ENCODE measurements at places on chromosomes 13 and 19.

DNA sequence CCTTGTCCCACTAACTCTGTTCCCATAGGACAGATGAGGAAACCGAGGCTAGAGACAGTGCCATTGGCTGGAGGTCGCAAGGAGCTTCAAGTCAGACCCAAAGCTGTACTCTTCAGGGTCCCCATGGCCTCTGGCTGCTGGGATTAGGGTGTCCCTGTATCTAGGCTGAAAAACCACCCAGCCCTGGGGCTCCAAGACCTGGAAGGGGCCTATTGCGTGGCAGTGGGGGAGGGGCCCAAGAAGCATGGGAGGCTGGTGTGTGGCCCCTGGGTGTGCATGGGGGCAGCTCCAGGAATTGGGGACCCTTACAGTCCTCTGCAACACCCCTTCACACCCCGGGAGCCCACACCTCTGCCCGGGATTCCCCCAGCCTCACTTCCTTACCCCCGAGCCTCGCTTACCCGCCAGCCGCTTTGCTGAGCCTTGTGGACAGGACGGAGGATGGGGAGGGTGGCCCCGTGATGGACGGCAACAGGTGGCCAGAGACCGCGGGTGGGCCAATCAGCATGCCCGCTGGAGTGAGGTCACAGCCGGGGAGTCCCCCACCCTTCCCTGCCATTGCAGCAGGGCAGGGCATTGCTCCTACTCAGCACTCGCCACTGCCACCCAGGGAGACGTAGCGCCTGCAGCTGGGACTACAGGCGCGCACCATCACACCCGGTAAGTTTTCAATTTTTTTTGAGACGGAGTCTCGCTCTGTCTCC is at the start of gene JSRP1:
TSS of gene JSRP1 (minus strand) at position 436 of the 704 bp plus-strand sequence. CDS start 1,103 bp downstream, outside the sequence.
- DNase-seq, result no peak

DNA sequence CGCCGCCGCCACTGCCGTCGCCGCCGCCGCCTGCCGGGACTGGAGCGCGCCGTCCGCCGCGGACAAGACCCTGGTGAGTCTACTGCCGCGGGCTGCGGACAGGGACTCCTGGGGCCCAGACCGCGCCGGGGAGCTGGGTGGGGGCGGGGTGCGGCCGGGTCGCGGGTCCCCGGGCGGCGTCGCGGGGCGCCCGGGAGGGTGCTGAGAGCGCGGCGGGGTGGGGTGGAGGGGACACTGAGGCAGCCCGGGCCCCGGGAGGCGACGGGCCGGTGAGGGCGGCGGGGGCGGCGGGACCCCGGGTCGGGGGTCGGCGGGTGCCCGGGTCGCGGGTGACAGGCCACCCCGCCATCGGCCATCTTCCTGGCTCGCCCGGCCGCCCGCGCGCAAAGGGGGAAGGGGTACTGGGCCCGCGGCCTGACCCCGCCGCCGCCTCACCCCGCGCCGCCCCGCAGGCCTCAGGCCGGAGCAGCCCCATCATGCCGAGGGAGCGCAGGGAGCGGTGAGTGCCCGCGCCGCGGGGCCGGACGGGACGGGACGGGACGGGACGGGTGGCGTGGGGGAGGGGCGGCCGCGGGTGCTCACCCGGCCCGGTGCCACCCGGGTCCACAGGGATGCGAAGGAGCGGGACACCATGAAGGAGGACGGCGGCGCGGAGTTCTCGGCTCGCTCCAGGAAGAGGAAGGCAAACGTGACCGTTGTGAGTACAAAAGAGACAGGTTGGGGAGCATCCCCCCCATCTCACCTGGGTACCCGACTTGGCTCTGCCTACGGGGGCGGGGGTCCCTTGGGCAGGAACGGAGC is 489 bp downstream of the CCNE1 start:
- DNase-seq, result no peak

- DNase-seq, result peak; percentile 60
These were observed 229.7 kb downstream of the KCNRG start for GRCh38 chr13:50244713-50245574.

DNA sequence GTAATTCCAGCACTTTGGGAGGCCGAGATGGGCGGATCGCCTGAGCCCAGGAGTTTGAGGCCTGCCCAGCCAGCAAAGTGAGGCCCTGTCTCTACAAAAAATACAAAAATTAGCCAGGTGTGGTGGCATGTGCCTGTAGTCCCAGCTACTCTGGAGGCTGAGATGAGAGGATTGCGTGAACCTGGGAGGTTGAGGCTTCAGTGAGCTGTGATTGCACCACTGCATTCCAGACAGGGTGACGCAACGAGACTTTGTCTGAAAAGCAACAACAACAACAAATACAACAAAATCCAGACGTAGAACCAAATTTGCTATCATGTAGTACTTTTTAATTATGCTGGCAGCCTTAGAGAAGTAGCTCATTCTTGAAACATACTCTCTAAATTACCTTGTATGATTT is 277.1 kb downstream of the KLF5 start:
- peak; percentile 12 for DNase-seq

DNA sequence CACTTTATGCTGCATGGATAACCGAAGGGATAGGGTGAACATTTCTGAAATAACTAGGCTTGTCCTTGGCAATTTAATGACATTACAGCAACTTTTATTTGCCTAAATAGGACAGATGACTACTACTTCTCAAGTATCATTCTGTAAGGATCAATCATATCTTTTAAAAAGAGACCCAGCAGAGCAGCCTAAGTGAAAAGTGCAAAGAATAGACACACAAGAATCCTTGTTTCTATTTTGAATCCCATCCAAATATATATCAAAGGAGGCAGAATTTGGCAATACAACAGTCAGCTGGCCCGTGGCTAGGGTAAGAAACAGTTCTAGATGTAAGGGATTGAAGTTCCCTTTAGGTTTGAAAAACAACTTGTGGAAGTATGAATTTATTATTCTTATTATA is 6.9 kb downstream of the THSD1 start:
- no peak for DNase-seq

GRCh38 chr13:21905486-21905885 is 234.6 kb downstream of the FGF9 start:
- no peak for DNase-seq

GRCh38 chr13:21913010-21913409 is 242.1 kb downstream of the FGF9 start:
- no peak for DNase-seq

GRCh38 chr13:58991826-58992477 is 1171.8 kb downstream of the DIAPH3 start:
- no peak for DNase-seq
